ENCODE measurements at places on chromosomes 16 and 17.

GRCh38 chr16:30184891-30185682 is 1.7 kb downstream of the CORO1A start:
- no peak overlapping the region for H3K4me3 ChIP-seq
- H3K4me1 ChIP-seq: peaks cover 8% of the 10 kb centered on the region
- no peak for DNase-seq
- no peaks in the 10 kb centered on the region for H3K27me3 ChIP-seq
- no peaks in the 10 kb centered on the region for H3K36me3 ChIP-seq
- H3K27ac ChIP-seq: no peak overlapping the region

- H3K27me3 ChIP-seq: peaks cover 20% of the 10 kb centered on the region
- DNase-seq: no peak
- no peaks in the 10 kb centered on the region for H3K36me3 ChIP-seq
- no peak overlapping the region for H3K4me3 ChIP-seq
- no peaks in the 10 kb centered on the region for H3K4me1 ChIP-seq
Measured at GRCh38 chr17:394718-395095, 42.1 kb upstream of the RPH3AL start.

- no peak for DNase-seq
- no peaks in the 10 kb centered on the region for H3K4me1 ChIP-seq
- no peak overlapping the region for H3K4me3 ChIP-seq
Measured at GRCh38 chr17:9336817-9337216, 238.8 kb downstream of the STX8 start.

- no peaks in the 10 kb centered on the region for H3K4me1 ChIP-seq
- H3K27ac ChIP-seq: no peak overlapping the region
- no peak for DNase-seq
- H3K27me3 ChIP-seq: peaks cover 90% of the 10 kb centered on the region
- no peaks in the 10 kb centered on the region for H3K36me3 ChIP-seq
- H3K4me3 ChIP-seq: no peak overlapping the region
Measured at GRCh38 chr16:49581630-49582298, 208.2 kb downstream of the C16orf78 start.

DNA sequence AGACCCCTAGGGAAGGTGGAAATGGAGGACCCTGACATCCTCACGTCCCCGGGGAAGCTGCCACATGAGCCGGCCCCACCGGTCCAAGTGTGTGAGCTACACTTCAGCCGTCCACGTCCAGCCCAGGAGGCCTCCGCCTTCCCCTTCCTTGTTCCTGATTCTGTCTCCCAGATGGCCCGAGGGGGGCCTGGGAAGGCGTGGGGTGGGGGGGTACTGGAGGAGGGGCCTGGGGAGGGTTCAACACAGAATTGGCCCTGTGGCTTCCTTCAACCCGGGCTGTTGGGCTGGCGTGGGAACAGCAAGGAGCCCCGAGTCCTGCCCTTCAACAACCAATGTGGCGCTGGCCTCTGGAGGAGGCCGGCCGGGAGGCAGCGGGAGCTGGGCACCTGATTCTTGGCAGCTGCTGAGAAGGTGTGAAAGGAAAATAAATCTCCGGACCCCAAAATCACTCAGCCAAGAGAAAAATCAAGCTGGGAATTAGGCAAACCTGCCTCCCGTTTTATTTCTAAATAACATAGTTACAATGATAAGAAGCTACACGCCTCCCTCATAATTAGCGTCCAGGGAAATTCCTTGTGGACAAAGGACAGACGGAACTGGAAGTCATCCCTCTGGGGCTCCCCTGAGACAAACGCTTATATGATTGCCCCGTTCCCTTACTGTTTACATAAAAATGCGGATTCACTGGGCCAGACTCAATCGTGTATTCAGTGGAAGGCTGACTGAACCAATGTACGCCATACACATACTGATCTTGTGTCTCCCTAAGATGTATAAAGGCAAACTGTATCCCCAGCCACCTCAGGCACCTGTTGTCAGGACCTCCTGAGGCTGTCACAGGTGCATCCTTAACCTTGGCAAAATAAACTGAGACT is 1.8 kb upstream of the APRT start:
- no peaks in the 10 kb centered on the region for H3K27me3 ChIP-seq
- H3K27ac ChIP-seq: no peak overlapping the region
- peaks cover 11% of the 10 kb centered on the region for H3K36me3 ChIP-seq
- peaks cover 16% of the 10 kb centered on the region for H3K4me1 ChIP-seq
- no peak overlapping the region for H3K4me3 ChIP-seq

GRCh38 chr17:64155751-64156544 is 26.0 kb upstream of the ERN1 start:
- peaks cover 12% of the 10 kb centered on the region for H3K4me1 ChIP-seq
- H3K27ac ChIP-seq: no peak overlapping the region
- no peaks in the 10 kb centered on the region for H3K27me3 ChIP-seq
- H3K36me3 ChIP-seq: no peaks in the 10 kb centered on the region
- peak; percentile 18 for DNase-seq

DNA sequence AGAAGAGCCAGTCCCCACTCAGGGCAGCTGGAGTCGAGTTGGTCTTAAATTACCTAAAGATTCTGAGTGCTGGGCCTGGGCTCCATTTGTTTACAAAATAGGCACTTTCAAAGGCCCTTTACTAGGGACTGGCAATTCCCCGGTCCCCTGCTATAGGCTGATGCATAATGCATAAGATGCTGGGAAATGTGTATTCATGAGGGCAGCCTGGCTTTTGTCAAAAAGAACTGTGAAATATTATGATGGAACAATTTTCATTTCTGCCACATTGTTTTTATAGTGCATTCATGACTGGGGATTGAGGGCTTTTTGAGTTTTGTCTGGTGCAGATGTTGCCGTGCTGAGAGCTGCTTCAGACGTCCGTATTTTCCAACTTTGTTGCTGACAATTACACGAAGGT is 617.0 kb upstream of the CDH5 start:
- H3K4me3 ChIP-seq: no peak overlapping the region
- no peak overlapping the region for H3K27ac ChIP-seq

GRCh38 chr17:66711881-66712321 is 123.0 kb upstream of the CACNG5 start:
- H3K36me3 ChIP-seq: no peaks in the 10 kb centered on the region
- H3K27ac ChIP-seq: no peak overlapping the region
- H3K4me3 ChIP-seq: no peak overlapping the region

DNA sequence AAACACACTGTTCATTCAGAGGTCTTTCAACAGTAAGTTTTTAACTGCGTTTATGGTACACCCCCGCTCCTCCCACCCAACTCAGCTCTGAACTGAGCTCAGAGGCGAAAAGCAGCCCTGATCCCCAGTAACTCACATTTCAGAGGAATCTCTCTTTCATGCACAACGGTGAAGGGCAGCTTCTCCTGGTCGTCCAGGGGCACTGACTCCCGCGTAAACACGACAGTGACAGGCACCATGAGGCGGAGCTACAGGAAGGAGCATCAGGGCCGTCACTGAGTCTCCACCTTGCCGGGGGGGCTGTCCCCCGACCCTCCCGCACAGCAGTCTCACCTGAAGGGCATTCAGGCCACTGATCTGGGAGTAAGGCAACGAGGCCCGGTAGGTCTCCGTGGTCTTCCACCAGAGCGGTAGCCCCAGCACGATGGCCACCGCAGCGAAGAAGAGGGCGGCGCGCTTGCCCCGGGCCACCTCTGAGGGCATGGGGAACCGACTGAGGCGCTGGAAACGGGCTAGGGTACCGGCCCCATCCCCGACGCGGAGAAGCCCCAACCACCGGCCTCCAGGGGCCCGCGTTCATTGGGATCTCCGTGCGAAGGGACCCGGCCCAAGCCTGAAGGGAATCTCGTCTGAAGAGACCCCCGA is 486 bp downstream of the PIGS start:
- no peak overlapping the region for H3K27ac ChIP-seq
- H3K36me3 ChIP-seq: no peaks in the 10 kb centered on the region

DNA sequence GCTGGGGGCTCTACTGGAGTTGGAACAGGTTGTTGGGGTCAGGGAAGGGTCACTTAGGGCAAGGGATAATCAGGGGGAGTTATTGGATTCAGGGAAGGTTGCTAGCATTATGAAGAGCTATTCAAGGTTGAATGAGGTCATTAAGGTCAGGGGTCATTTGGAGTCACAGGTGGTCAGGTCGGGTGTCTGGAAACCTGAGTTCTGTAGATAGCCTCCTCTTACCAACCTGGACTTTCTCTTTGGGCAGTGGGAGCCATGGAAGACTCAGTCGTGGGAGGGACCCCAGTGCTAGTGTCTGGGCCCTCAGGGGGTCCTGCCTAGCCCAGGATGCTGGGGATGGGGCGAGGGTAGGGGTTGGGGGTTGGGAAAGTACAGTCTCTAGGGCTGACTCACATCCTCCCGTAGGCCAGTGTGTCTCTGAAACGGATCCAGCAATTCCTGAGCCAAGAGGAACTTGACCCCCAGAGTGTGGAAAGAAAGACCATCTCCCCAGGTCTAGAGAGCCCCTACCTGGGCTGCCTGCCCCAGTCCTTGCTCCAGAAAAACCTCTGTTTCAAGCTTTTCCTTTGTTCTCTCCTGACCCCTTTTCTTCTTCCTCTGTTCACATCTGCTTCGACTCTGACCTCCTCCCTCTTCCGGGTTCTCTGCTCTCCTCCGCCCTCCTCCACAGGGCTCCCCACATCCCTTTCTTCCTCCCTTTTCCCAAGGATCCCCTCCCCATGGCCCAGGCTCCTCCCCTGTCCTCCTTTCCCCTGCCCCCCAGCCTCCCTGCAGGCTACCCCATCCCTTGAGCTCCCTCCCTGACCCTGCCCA is 33.5 kb downstream of the ABCC3 start:
- no peaks in the 10 kb centered on the region for H3K27me3 ChIP-seq
- H3K27ac ChIP-seq: peak overlapping the region; percentile 77
- H3K4me1 ChIP-seq: peaks cover 65% of the 10 kb centered on the region
- H3K4me3 ChIP-seq: no peak overlapping the region
- DNase-seq: peak; percentile 25
- peaks cover 49% of the 10 kb centered on the region for H3K36me3 ChIP-seq

- no peak overlapping the region for H3K4me3 ChIP-seq
- H3K27ac ChIP-seq: no peak overlapping the region
- H3K4me1 ChIP-seq: peaks cover 24% of the 10 kb centered on the region
- peaks cover 11% of the 10 kb centered on the region for H3K36me3 ChIP-seq
Measured at GRCh38 chr16:88809068-88809675, 2.6 kb downstream of the APRT start.

DNA sequence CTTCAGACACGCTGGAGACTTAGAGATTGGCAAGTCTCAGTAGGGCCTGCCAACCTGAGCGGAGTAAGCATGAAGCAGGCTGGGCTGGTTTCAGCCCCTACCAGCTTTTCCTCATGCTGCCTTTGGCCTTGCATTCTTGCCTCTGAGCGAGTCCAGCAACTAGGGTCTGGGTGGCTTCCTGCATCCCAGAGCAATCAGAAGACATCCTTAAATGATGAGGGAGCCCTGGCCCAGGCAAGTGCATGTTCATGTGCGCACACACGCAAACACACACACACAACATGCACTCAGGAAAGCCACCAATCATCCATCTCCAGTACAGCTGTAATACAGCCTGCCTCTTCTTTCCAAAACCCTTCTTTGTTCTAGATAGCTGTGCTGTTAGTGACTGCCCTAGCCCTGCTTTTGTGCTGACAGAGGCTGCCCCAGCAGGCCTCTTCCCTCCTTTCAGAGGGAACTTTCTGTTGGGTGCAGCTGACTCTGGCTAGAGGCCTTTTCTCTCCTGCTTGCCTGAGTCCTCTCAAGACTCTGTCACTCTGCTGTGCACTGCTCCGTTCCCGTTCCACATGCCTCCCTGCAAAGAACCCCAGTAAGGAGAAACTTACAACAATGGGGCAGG is 30.7 kb upstream of the TBX2 start:
- no peak overlapping the region for H3K4me3 ChIP-seq
- H3K27ac ChIP-seq: no peak overlapping the region
- H3K36me3 ChIP-seq: no peaks in the 10 kb centered on the region
- no peak for DNase-seq

DNA sequence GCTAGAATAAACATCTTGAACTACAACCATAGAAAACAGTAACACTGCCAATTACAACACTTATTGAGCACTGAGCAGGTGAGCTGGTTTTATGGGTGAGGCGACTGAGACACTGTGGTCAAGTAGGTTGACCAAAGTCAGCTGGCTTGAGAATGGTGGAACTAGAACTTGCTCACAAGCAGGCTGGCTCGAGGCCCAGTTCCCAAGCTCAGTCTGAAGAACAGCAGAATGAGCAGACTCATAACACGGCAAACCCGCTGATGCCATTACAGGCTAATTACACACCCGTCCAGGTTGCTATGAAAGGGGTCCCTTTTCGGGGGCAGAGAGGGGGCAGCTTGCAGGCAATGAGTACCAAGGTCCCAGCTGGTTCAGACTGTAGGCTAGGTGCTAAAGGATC is 6.5 kb downstream of the ZZEF1 start:
- DNase-seq: no peak
- H3K27ac ChIP-seq: no peak overlapping the region
- H3K27me3 ChIP-seq: no peaks in the 10 kb centered on the region
- H3K4me3 ChIP-seq: no peak overlapping the region
- peaks cover 5% of the 10 kb centered on the region for H3K4me1 ChIP-seq

DNA sequence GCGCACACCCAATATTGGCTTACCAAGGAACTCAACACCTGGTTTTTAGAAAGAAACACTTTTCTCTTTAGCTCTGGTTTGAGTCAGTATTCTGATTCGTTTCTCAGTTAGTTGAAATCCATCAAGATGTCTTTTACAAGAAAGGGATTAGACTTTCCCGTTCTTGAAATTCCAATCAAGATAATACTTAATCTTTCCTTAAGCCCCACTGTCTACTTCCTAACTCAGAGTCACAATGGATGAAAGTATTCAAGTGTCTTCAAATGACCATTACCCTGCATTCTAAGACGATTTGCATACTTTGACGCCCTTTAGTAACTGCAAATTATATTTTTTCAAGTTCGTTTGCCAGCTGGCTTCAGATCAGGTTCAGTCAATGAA is 189.8 kb downstream of the USP22 start:
- peaks cover 8% of the 10 kb centered on the region for H3K4me1 ChIP-seq
- H3K27me3 ChIP-seq: no peaks in the 10 kb centered on the region
- no peak overlapping the region for H3K27ac ChIP-seq
- no peak for DNase-seq
- no peaks in the 10 kb centered on the region for H3K36me3 ChIP-seq
- peak overlapping the region; percentile 63 for H3K4me3 ChIP-seq

DNA sequence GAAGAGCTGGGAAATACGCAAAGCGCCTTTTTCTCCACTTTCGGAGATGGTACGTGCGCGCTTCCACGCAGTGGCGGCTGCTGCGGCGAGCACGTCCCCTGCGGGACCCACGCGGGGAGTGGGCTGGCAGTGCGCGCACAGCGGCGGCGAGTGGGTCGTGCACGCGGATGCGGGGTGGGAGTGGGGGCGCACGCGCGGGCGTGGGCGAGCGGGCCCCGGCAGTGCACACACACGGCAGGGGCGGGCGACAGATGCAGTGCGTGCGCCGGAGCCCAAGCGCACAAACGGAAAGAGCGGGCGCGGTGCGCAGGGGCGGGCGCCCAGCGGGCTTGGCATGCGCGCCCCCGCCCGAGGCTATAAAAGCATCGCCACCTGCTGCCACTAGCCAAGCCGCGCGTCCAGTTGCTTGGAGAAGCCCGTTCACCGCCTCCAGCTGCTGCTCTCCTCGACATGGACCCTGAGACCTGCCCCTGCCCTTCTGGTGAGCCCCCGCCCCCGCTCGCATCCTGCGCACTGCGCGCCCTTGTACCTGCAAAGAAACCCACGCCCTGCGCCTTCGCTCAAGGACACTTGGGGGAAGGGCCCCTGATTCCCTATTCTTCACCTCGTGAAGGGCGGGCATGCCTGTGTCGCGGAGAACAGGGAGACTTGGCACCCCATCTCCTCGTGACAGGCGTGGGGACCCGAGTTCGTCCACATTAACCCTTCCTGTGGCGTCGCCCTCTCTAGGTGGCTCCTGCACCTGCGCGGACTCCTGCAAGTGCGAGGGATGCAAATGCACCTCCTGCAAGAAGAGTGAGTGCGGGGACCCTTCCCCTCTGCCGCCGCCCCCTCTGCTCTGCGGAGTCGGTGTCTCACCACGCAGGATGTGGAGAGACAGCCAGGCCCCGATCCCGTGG is at the start of gene MT3:
Gene MT3 (plus strand): TSS at position 388 of the 899 bp plus-strand sequence. CDS start 63 bp downstream, at position 451.
- no peak within 1 kb of the TSS for H3K4me3 ChIP-seq
- no peaks in the 10 kb centered on the region for H3K36me3 ChIP-seq
- no peaks in the 10 kb centered on the region for H3K4me1 ChIP-seq
- H3K27me3 ChIP-seq: no peaks in the 10 kb centered on the region
